Mammary epithelial cell (primary cell): ENCODE measurements at places on chromosomes 6 and 20. TPM values are rescaled to one million over a fixed set of nuclear protein-coding genes. Genes with fewer than 3 reads are reported as not detected.

SEMG1 gene
- total RNA-seq, result not detected

CRYBG1 gene
- 75.0 and 92.9 TPM in 2 replicates for total RNA-seq

FOXC1 gene
- total RNA-seq, result 15.8 TPM

TIAM2 gene
- 13.3 TPM for total RNA-seq

ULBP2 gene
- 14.5 TPM for total RNA-seq

HMGN3 gene
- 25.0 TPM for total RNA-seq

TAGAP gene
- 0.33 TPM for total RNA-seq

OR2B6 gene
- not detected for total RNA-seq

GRM1 gene
- total RNA-seq, result not detected in 2 replicates

FHL5 gene
- total RNA-seq, result not detected

DNA sequence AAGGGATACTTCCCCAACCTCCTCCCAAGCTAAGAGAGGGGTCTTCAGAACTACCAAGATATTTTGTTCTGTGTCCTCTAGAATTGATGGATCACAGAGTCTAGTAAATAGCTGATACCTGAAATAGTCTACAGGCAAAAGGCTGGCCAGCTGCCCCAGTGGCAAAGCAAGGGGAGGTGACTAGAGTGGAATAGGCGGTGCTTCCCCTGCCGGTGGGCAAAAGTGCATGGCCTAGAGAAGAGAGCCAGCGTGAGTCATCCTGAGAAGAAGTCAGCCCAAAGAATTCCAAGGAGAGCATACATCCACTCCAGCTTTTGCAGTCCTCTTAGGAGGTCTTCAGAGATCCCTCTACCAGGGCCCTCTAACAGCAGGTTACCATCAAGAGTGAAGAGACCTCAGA lies 14.7 kb downstream of the DPPA5 start:
- DNase-seq, result peak; percentile 6

DNA sequence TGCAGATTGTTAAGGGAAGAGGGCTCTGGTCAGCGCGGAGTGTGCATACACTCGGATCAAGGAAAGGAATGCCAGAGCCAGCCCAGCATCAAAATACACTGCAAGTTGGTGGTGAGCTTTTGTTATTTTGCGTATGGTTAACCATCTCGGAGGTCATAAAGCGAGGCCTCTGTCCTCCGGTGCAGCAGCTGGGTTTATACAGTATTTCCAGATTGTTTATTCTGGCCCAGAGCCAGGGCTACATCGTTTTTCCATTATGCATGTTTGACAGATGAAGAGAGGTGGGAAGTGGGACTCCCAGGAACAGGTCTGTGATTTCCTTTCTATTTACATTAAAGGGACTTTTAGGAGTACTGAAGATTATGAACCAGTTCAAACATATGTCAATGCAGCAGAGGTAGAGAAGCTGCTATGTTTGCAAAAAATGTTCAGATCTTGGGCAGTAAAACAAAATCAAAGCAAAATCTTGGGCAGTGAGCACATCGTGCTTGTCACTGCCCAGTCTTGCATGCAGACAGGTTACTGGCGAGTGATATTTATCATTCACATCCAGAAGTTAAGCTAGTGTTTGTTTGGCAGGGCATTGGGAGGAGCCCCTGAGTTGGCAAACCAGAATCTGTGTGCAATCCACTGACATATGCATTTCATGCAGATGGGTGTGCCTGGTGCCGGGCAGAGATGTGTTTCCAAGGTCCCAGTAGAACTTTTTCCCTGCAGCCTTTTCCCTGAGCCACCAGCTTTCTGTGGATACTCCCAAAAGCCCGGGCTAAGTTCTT lies 256.3 kb upstream of the TAB2 start:
- no peak for DNase-seq

GRCh38 chr6:107409942-107410341 lies 49.4 kb downstream of the PDSS2 start:
- DNase-seq, result no peak

- DNase-seq, result no peak
Measured at GRCh38 chr6:124795643-124796463, 166.4 kb upstream of the RNF217 start.

- peak; percentile 37 for DNase-seq
Measured at GRCh38 chr20:5719861-5720403, 30.3 kb upstream of the SHLD1 start.

DNA sequence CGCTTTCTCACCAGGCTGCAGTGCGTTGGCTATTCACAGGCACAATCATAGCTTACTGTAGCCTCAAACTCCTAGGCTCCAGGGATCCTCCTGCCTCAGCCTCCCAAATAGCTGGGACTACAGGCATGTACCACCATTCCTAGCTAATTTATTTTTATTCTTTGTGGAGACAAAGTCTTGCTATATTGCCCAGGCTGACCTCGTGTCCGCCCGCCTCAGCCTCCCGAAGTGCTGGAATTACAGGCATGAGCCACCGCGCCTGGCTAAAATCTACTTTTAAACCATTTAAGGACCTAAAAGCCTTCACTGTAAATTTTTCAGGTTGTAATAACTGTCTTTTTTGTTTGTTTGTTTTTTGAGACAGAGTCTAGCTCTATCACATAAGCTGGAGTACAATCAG lies 15.2 kb downstream of the SAMHD1 start:
- no peak for DNase-seq

GRCh38 chr6:100862063-100862462 lies 19.1 kb downstream of the ASCC3 start:
- DNase-seq, result no peak

- no peak for DNase-seq
Measured at GRCh38 chr6:36717231-36717825, 19.7 kb downstream of the RAB44 start.

GRCh38 chr6:118318648-118319047 lies 229.4 kb upstream of the PLN start:
- DNase-seq, result no peak

- no peak for DNase-seq
Measured at GRCh38 chr20:23161968-23162696, 76.0 kb upstream of the CD93 start.

DNA sequence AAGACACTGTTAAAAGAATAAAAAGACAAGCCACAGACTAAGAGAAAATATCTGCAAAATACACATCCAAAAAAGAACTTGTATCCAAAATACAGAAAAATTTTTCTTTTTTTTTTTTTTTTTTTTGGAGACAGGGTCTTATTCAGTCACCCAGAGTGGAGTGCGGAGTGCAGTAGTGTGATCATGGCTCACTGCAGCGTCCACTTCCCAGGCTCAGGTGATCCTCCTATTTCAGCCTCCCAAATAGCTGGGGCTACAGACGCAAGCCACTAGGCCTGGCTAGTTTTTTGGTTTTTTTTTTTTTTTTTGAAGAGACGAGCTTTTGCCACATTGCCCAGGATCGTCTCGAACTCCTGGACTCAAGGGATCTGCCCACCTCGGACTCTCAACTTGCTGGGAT lies 3.1 kb downstream of the ZUP1 start:
- DNase-seq, result no peak

DNA sequence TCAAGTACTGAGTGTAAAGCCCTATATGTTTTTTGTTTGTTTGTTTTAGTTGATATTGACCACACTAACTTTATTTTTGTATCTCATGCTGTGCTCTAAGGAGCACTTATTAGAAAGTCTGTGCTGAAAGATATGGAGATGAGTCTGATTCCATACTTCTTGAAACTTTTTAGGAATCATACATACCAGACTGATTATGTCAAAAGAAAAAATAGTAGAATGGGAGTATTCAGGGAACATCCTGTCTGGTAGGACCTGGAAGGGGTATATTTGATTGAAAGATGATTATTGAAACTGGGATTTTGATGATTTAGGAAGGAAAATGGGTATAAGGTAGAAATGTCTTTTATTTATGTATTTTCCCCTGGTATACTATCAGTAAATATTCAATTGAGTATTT lies 111.4 kb downstream of the QKI start:
- no peak for DNase-seq

DNA sequence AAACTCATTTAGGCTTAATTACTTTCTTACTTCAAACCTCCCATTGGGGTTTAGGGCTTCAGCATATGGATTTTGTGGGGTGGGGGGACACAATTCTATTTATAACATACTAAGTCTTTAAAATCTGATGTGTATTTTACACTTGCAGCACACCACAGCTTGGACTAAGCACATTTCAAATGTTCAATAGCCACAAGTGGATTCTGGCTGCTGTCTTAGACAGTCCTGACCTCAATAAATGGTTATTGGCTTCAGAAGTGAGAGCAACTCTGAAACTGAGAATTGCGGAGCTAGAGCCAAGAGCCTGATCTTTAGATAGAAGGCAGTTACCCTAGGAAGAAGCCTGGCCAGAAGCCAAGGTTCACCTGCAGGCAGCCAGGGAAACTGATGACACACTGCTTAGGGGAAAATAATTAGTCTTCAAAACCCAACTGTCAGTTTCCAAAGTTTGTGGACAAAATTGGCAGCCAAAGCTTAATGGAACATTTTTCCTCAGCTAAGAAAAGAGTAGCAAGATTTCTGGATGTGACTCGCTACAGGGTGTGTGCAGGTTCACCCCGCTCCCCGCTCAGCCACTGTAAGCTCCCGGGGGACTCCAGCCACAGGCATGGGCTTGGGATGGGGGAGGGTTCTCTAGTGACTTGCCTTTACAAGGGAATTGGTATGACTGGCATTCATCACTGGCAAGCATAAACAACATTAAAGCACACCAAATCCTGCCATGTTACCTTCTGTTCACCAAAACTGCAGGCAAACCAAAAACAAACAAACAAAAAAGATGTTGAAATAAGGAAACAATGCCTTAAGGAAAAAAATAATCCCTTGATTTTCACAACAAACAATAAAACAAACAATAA lies 219.8 kb downstream of the TFAP2A start:
- peak; percentile 13 for DNase-seq

- DNase-seq, result no peak
Measured at GRCh38 chr6:15257357-15258132, 11.7 kb downstream of the JARID2 start.

- DNase-seq, result peak; percentile 100
Measured at GRCh38 chr6:7505189-7505699, 36.2 kb upstream of the DSP start.

GRCh38 chr6:95243053-95243452 lies 334.3 kb upstream of the MANEA start:
- DNase-seq, result no peak

- no peak for DNase-seq
Measured at GRCh38 chr20:42082611-42083010, 464.4 kb upstream of the CHD6 start.

DNA sequence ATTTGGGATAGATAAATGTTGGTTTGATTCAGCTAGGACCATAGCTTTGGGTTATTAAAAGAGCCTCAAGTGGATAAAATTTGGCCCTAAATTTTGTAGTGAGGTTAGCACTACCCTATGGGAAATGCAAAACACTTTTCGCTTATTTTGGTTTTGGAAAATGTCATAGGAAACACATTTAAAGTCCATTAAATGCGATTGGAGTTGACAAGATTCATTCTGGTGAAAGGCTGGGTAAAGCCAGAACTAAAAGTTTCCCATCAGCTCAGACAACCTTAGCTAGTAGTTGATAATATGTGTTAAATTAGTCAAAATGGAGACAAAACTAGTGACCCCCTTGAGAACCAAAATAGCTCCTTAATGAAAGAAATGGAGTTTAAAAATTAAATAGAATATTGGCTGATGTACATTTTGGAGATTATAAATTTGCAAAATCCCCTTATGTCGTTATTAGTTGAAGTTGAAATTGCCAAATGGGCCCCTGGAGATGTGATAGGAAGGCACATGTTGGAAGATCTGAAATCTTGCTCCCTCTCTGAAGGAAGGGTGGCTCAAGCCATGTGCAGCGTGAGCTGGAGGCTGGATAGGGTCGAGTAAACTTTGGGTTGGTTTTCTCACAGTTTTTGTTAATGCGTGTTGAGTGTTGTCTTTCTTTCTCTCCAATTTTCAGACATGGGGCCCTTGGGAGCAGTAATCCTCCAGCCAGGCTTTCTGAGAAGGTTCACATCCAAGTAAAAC lies 72.8 kb downstream of the CD83 start:
- no peak for DNase-seq

DNA sequence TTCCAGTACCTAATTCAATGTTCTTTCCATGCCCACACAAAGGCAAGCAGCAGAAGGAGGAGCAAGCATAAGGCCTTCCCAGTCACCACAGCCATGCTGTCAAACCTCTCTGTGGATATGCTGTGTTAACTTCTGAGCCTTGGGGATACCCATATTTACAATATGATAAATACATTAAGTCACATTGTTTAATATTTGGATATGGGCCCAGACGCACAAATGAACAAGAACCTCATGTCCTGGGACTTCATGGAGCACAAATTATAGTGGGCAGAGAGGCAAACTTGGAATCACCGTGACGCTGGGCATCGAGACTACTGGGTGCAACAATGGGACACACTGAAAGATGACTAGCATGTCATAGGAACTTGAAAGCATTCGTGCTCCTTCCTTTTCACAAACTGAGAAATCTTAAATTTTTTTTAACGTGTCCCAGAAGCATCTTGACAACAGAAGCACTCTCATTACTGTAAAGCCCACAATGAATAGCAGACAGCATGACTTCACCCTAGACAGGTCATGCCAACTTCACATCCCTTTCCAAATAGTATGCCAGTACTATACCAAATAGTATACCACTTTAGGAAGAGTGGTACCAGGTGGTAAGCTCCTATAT lies 16.0 kb downstream of the SOD2 start:
- DNase-seq, result no peak

DNA sequence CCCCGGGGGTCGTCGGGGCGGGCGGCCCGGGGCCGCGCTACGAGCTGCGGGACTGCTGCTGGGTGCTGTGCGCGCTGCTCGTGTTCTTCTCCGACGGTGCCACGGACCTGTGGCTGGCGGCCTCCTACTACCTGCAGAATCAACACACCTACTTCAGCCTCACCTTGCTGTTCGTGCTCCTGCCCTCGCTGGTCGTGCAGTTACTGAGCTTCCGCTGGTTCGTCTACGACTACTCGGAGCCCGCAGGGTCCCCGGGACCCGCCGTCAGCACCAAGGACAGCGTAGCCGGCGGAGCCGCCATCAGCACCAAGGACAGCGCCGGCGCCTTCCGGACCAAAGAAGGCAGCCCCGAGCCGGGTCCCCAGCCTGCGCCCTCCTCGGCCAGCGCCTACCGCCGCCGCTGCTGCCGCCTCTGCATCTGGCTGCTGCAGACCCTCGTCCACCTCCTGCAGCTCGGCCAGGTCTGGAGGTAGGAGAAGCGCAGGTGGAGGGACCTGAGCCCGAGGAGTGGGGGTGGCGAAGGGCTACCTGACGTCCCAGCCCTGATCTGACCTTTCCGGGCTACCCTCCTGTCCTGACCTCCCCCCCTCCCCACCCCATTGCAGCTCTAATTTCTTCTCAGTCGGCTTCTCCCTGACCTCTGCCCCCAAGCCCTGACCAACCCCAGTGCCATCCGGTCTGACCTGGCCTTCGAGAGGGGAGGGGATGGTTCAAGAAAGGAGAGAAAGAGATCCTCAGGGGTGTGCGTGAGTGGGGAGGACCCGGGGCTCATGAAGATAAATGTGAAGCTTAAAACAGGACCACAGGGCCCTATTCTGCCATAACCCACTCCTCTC lies 558 bp downstream of the XKR7 start:
- DNase-seq, result peak; percentile 48

- DNase-seq, result no peak
Measured at GRCh38 chr6:163183806-163184205, 230.7 kb upstream of the QKI start.

GRCh38 chr6:150238336-150238741 lies 95.5 kb downstream of the PPP1R14C start:
- DNase-seq, result peak; percentile 72
